Mammary epithelial cell (primary cell): ENCODE measurements at places on chromosomes 6 and 20. TPM values are rescaled to one million over a fixed set of nuclear protein-coding genes. Genes with fewer than 3 reads are reported as not detected.

The BTBD3 gene
- 19.0 TPM for polyA plus RNA-seq

The TCP11 gene
- polyA plus RNA-seq: not detected

The LPA gene
- polyA plus RNA-seq: not detected

The EDN3 gene
- polyA plus RNA-seq: not detected

The RGS17 gene
- 3.4 TPM for polyA plus RNA-seq

The FOXF2 gene
- 0.15 TPM for polyA plus RNA-seq

The ERVFRD-1 gene
- polyA plus RNA-seq: not detected

The AIF1 gene
- not detected for polyA plus RNA-seq

The SRMS gene
- 0.16 TPM for polyA plus RNA-seq

The GABRR1 gene
- not detected for polyA plus RNA-seq

The MARCKS gene
- polyA plus RNA-seq: 16.0 TPM

The TFAP2A gene
- 18.8 TPM for polyA plus RNA-seq

The DAAM2 gene
- polyA plus RNA-seq: 0.02 TPM

The ATP6V1G2 gene
- 1.1 TPM for polyA plus RNA-seq

The PI3 gene
- 188 TPM for polyA plus RNA-seq

The SLC12A5 gene
- 0.94 TPM for polyA plus RNA-seq

The CD93 gene
- polyA plus RNA-seq: not detected

The BPIFB2 gene
- polyA plus RNA-seq: not detected

The KHDRBS2 gene
- not detected for polyA plus RNA-seq

The PNPLA1 gene
- not detected for polyA plus RNA-seq

The HTR1B gene
- 1.6 TPM for polyA plus RNA-seq

The FAM209B gene
- polyA plus RNA-seq: 0.22 TPM

The ANGPT4 gene
- 0.01 TPM for polyA plus RNA-seq

The FAXC gene
- 9.5 TPM for polyA plus RNA-seq

The BPIFB1 gene
- polyA plus RNA-seq: not detected

The ULBP1 gene
- polyA plus RNA-seq: 1.3 TPM

The SUMO4 gene
- polyA plus RNA-seq: 0.14 TPM

The TNFRSF6B gene
- polyA plus RNA-seq: 461 TPM

The SPEF1 gene
- polyA plus RNA-seq: 0.08 TPM

The GMPR gene
- 3.2 TPM for polyA plus RNA-seq

The ELOVL2 gene
- not detected for polyA plus RNA-seq

The DXO gene
- 13.4 TPM for polyA plus RNA-seq

The MOXD1 gene
- 2.8 TPM for polyA plus RNA-seq

The TNNC2 gene
- polyA plus RNA-seq: 0.18 TPM

The IFT52 gene
- 18.7 TPM for polyA plus RNA-seq

The MCHR2 gene
- not detected for polyA plus RNA-seq

The CLDN20 gene
- not detected for polyA plus RNA-seq

The WFDC12 gene
- 0.10 TPM for polyA plus RNA-seq

The IL17A gene
- polyA plus RNA-seq: not detected

The CST2 gene
- polyA plus RNA-seq: not detected

The HCRTR2 gene
- not detected for polyA plus RNA-seq
